Stimulated activated CD4-positive, alpha-beta T cell treated with anti-CD3 and anti-CD28 coated beads, Interleukin-12 subunit alpha, Interleukin-12 subunit beta, amount 100 ng/mL, for 4 hours (primary cell): ENCODE measurements at places on chromosomes 1 and 21.

DNA sequence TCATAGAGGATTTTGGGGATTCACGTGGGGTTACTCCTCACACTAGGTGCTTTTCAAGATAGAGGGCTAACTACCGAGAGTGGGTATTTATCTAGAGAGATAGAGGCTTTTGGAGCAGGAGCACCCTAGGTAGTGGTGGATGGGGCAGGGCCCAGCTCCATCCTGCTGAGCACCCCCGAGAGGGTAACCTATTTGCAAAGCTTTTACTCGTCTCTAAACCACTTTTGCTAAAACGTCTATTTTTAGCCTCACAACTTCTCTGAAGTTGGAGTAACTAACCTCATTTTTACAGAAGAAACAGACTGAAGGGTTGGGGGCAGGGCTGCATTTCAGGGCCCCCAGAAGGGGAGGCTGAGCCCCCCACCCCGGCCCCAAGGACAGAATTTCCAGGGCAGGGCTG lies 12.3 kb upstream of the PIK3CD start:
- no peak for DNase-seq

DNA sequence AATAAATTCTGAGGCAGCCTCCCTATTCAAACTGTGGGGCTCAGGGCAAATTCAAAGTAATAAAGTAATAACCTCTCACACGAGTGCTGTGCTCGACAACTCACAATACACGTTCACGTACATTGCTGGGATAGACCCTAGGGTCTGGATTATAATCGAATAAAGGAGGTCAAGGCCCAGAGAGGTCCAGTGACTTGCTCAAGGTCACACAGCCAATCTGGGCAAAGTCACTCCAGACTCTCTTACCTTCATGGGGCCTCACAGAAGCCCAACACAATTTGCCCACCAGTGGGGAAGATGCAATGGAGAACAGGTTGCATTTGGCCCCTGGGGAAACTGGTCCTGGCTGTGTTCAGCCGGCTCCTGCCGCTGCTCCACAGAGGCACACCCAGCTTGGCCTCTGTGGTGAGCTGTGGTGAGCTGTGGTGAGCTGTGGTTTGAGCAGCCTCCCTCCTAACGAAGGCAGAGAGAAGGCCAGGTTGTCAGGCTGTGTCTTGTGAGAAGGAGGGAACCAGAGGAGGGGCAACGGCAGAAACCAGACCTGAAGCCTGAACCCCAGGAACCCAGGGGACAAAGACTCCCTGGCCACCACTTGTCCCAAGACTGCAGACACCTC lies 35.1 kb downstream of the NUAK2 start:
- DNase-seq, result no peak

- no peak for DNase-seq
These were observed 32.9 kb upstream of the RASAL2 start for GRCh38 chr1:178060789-178061556.

- DNase-seq, result no peak
These were observed 10.1 kb upstream of the C1orf159 start for GRCh38 chr1:1125945-1126344.

DNA sequence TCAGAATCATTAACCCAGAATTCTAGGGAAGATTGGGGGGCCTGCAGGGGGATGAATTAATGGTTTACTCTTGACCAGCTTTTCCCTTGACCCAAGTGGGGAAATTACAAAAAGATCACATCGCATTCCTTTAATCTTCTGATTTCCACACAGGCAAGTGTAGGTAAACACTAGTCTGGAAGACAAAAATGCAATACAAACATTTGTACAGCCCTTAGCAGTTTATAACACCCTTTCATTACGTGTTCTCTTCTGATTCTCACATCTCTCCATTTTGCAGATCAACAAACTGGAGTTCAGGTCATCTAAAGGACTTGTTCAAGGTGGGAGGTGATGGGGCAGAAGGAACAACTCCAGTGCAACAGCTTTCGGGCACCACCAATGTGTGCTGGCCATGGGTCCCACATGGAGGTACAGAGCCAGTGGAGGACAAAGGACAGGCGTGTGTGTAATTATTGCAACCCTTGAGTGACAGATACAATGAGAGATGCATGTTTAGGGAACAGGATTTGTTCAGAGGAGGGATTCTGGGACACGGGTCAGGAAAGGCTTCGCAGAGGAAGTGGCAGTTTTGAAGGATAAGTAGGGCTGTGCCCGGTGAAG lies 20.4 kb downstream of the ATF3 start:
- DNase-seq, result no peak

DNA sequence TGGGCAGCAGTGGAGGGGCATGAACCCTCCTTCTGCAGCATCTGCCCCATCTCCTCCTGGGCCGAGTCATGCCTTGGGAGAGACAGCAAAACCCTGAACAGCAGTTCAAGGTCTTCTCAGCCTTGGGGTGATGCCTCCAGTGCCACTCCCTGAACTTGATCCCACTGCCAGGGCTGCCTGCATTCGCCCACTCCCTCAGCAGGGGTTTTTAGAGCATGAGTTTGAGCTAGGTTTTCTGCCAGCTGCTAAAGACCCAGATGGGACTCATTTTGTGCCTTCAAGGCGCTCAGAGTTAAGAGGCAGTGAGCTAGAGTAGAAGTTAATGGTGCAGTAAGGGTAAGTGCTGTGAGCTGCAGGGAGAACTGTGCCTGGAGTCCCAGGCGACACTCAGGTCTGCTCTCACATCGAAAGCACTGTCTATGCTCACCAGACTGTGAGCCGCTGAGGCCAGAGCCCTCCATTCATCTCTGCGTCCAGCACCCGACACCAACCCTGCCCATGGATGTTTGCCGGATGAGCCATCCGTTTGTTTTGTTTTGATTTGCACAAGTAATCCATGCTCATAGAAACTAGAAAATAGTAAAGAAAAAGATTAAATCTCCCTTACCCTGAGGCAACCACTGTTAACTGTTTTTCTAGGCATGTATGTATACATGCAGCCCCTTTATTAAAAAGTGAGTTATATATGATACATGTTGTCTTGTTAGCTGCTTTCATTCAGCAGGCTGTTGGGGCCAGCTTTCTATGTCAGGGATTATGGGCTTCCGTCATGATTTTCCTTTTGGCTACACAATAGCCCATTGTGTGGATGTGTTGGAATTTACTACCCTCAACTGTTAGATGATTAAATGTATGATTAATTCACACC lies 67.8 kb downstream of the VPS26C start:
- no peak for DNase-seq

DNA sequence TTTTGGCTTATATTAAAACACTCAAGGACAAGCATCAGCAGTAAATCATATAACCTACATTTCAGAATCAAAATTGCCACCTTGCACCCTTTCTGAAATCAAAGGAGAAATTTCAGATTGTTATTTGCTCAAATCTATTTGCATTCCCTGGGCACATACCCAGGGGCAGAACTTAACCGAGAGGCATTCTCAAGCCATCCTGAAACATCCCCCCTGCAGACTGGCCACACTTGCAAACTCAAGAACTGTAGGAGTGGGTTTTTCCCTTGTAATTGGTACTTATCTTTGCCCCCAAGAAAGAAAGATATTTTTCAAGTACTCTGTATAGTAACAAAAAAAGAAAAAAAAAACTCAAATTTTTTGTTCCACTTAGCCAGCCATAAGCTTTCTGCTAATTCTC lies 213.6 kb upstream of the ESRRG start:
- no peak for DNase-seq

DNA sequence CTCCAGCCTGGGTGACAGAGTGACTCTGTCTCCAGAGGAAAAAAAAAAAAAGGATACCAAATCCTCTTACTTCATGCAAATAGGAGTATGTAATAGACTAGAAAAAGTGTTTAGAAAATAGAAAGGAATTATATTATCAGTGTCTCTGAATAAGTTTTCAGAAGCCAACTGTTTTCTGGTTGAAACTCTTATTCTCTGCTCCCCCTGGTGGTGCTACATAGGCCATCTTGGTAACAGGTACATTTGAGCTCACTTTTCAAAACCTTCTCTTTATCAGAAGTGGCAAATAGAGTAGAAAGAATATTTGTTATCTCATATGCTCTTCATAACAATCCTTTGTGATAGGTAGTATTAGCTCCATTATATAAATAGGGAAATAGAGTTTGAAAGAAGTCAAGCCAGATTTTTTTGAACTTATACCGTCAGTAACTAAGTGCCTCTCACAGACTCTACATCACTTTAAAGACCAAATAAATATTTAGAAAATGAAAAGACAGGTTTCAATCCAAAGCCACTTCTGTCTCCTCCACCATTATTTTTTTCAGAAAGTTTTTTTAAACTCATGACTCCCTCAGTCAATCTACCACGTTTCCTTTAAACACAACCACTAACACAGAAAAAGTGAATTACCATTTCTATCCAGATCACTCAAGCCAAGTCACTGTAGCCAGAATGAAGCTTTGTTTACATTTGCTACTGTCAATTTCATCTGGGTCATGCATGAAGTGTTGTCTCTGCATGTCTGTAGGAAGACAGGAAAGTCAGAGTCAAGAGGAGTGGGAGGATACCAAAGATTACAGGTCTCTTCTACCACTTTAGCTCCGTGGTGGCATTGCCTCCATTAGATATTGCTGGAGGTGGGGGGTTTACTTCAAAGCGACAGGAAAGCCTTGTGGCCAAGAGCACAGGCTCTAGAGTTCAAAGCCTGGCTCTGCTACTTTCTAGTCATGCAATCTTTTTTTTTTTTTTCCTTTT lies 45.6 kb downstream of the IL23R start:
- DNase-seq, result no peak

GRCh38 chr1:30589083-30589482 lies 134.3 kb downstream of the MATN1 start:
- DNase-seq, result no peak

- DNase-seq, result no peak
These were observed 151.1 kb downstream of the ZNF281 start for GRCh38 chr1:200258447-200259375.

DNA sequence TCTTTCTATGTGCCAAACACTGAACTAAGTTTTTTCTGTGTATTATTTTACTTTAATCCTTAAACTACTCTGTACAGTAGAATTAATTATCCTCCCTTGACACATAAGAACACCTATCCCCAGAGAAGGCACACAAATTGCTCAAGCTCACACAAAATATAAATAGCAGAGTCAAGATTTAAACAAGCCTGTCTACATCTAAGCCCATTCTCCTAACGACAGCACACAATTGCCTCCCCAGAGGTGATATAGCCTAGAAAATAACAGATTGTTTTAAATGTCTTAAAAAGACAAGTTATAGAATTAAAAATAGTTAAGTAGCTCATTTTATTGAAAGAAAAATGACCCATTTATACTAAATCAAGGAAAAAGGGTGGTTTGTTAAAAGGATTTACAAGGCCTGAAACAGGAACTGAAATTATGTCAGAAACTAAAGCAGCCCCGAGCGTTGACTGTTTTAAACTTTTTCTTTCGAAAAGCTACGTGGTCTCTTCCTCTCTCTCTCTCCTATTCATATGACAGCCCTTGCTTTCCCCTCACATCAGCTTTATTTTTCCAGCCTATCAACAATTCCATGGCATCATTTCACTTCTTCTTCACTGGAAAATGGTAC lies 30.5 kb downstream of the TNFSF18 start:
- DNase-seq, result no peak

GRCh38 chr21:41764558-41765419 lies 2.1 kb downstream of the RIPK4 start:
- DNase-seq, result no peak

GRCh38 chr1:77012066-77012465 lies 144.8 kb downstream of the ST6GALNAC5 start:
- no peak for DNase-seq

- no peak for DNase-seq
These were observed 4.7 kb downstream of the OLFML2B start for GRCh38 chr1:162019006-162019405.

DNA sequence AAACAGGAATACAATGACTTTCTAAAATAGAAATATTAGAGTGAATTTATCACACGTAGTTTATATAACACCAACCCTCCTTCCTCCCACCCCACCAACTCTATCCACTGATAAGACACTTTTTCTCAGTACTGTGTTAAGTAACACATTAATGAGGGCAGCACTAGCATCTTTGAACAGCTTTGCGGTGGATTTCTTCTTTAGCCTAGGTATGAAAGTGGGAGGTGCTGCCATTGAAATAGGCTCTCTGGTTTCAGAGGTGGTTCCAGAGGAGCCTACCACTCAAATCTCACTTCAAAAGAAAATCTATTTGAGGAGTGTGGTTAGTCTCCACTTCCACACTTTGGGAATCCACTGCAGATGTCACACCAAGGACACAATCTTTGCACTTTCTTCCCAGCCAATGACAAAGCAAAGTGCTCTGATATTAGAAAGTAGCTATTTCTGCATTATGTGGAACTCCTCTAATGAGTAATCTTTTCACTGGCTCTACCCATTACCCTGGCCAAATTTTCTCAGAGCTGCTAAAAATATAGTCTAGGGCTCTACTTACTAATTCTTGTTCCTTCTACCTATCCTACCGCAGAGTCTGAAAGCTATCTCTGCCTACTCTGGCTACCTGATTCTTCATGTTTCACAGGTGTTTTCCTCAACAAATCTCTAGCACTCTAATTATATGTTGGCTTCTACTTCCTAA lies 1667.8 kb downstream of the MRPL39 start:
- DNase-seq, result no peak

- peak; percentile 40 for DNase-seq
These were observed 2.7 kb upstream of the NPHP4 start for GRCh38 chr1:5994713-5995621.

GRCh38 chr1:184860535-184860934 lies 105.9 kb upstream of the EDEM3 start:
- no peak for DNase-seq

DNA sequence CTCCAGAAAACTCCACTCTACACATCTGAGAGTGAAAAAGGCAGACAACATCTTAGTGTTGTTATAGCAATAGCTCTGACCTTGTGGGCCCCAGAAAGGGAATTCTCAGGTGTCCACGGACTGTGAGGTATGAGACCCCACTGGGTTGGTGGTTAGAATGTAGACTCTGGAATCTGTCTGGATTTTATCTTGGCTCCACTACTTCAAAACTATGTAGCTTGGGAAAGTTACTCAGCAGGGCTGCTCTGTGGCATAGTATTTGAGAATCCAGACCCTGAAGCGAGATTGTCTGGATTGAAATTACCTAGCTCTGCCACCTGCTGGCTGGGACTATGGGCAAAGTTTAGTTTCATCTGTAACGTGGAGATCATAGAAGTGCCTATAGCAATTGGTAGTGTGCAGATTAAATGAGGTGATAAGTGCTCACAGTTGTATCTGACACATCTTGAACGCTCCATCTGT lies 25.8 kb downstream of the PRDM2 start:
- peak; percentile 23 for DNase-seq
